Epithelial cell of umbilical artery (primary cell): ENCODE measurements at places on chromosomes 3 and 15. TPM values are rescaled to one million over a fixed set of nuclear protein-coding genes. Genes with fewer than 3 reads are reported as not detected.

Gene TTC21A
- 2.6 and 3.2 TPM in 2 replicates for total RNA-seq

Gene TLE3
- total RNA-seq, result 31.5 and 31.6 TPM in 2 replicates

Gene ALAS1
- 45.1 and 47.1 TPM in 2 replicates for total RNA-seq

Gene COL6A5
- total RNA-seq, result not detected in 2 replicates

Gene UBAP1L
- 0.65 and 1.1 TPM in 2 replicates for total RNA-seq
